ENCODE measurements at places on chromosomes 4 and X.

GRCh38 chr4:171473155-171473554 is 340.0 kb upstream of the GALNTL6 start:
- H3K27me3 ChIP-seq: no peaks in the 10 kb centered on the region
- H3K4me1 ChIP-seq: no peaks in the 10 kb centered on the region
- H3K36me3 ChIP-seq: no peaks in the 10 kb centered on the region
- no peak overlapping the region for H3K4me3 ChIP-seq

- no peak for DNase-seq
- no peaks in the 10 kb centered on the region for H3K36me3 ChIP-seq
- peaks cover 39% of the 10 kb centered on the region for H3K27me3 ChIP-seq
- H3K4me3 ChIP-seq: no peak overlapping the region
These were observed 83.1 kb downstream of the PPP2R2C start for GRCh38 chr4:6389142-6389825.

- H3K27ac ChIP-seq: peak overlapping the region; percentile 84
- H3K27me3 ChIP-seq: peaks cover 1% of the 10 kb centered on the region
- H3K36me3 ChIP-seq: no peaks in the 10 kb centered on the region
- peaks cover 11% of the 10 kb centered on the region for H3K4me1 ChIP-seq
- no peak for DNase-seq
These were observed 1.2 kb downstream of the PRKX start for GRCh38 chrX:3712051-3712869.

DNA sequence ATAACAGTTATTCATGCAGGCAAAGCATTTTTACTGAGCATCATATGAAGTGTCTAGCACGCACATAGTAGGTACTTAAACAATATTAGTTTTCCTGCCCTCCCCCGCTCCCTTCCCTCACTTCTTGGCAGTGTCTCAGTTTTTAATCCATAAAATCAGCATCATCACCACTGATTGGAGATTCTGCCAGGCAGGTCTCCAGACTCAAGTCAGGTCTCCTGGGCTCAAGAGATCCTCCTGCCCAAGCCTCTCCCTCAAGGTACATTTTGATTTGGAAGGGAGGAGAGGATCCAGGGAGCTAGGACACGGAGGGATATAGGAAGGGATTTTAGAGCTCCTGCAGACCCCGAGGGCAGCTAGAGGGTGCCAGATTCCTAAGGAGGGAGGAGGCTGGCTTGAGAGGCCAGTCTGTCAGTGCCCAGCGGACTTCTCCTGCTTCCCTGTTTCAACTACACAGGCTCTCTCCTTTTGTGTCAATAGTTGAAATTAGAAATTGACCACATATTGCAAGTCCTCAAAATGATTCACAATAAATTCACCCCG is 4.4 kb upstream of the FAT1 start:
- no peak for DNase-seq
- H3K4me1 ChIP-seq: peaks cover 32% of the 10 kb centered on the region
- peak overlapping the region; percentile 94 for H3K27ac ChIP-seq
- peaks cover 7% of the 10 kb centered on the region for H3K27me3 ChIP-seq
- peak overlapping the region; percentile 95 for H3K4me3 ChIP-seq

DNA sequence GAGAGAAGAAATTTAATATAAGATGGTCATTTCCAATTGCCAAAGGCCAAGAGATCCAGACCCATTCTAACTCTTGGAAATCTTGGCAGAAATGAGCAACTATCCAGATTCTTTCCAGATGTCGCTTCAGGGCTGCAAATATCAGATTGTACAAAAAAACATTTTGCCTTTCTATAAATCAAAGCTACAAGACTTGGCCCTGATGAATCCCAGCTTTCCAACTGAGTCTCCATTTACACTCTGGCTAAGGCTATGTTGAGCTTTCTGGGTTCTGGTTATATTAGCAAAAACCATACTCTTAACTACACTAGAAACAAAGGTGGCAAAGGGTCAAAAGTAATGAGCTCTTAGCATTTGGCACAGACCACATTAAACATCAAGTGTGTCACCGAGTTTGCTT is 345.8 kb downstream of the OPHN1 start:
- H3K27ac ChIP-seq: no peak overlapping the region
- H3K4me3 ChIP-seq: no peak overlapping the region
- H3K4me1 ChIP-seq: peaks cover 20% of the 10 kb centered on the region
- no peaks in the 10 kb centered on the region for H3K27me3 ChIP-seq
- DNase-seq: no peak

DNA sequence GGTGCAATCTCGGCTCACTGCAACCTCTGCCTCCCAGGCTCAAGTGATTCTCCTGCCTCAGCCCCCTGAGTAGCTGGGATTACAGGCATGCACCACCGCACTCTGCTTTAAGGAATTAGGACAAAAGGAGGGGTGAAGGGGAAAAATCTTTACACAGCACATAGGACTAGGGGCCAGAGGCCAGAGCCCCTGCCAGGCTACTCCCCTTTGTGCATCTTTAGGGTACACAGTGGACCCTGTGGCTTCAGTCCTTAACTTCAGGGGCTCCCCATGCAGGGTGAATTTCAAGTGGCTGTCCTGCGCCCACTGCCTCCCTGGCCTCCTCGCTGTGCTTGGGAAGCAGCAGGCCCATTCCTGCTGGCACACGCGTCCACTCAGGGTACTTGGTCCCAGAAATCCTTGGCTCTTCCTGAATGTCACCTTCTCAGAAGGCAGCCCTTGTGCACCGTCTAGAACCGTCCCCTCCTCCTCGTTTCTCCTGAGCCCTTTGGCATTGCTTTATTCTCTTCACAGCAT is 138.9 kb upstream of the PSAPL1 start:
- no peak overlapping the region for H3K27ac ChIP-seq
- peaks cover 25% of the 10 kb centered on the region for H3K36me3 ChIP-seq
- H3K4me1 ChIP-seq: no peaks in the 10 kb centered on the region
- H3K4me3 ChIP-seq: no peak overlapping the region
- DNase-seq: no peak

Measured in HFFc6 (cell line).